Iris pigment epithelial cell (primary cell): ENCODE measurements at places on chromosomes 1 and 21.
A peak's percentile ranks its signal among the peaks of the same experiment; 100 is the strongest.

GRCh38 chr1:59104191-59104760, 192.6 kb upstream of the FGGY start:
- DNase-seq: no peak

DNA sequence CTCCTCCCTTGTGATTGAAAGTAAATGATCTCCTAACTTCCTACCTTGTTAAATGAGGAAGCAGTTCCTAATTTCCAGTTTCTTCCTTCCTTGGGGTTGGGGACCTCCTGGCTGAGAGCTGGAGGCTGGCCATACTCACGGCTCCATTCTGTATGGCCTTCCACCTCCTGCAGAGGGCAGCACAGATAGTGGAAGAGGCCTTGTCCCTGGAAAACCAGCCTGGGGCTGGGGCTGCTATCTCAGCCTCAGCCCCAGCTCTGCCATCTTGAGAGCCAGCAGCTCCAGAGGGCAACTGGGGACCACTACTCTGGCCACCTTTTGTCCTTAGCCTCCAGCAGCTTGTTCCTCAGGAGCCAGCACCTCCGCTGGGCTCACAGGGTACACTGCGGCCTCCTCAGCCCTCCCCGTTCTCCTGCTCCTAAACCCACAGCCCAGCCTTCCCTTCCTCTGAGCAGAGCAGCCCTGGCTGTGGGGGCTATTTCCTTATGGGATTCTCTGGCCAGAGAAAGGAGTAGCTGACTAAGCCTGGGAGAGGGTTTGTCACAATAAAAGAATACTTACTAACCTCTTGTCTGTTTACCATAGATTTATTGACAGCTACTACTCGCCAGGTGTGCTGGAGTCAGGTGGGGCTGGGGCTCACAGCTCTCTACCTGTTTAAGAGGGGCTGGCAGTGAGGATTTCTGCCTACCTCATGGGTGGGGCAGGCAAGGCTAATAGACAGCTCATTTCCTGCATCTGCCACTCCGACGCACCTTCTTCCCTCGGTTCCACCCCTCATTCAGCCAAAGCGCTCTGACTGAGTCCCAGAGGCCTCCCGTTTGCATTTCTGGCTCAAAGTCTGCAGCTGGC, 6.3 kb downstream of the TMEM234 start:
- peak; percentile 64 for DNase-seq

DNA sequence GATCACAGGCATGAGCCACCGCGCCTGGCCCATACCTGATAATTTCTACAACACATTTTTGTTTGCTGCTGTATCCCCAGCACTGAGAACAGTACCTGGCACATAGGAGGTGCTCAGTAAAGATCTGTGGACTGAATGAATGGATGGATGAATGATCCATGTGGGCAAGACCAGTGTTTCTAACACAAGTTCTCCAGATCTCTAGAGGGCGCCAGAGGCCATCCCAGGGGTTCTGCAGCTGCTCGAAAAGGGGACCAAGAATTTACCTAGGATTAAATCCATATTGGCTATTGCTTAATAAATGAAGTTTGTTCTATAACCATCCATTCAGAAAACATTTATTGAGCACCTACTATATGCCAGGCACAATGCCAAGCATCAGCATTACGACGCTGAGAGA, 167.7 kb downstream of the ACTL8 start:
- DNase-seq: peak; percentile 47

DNA sequence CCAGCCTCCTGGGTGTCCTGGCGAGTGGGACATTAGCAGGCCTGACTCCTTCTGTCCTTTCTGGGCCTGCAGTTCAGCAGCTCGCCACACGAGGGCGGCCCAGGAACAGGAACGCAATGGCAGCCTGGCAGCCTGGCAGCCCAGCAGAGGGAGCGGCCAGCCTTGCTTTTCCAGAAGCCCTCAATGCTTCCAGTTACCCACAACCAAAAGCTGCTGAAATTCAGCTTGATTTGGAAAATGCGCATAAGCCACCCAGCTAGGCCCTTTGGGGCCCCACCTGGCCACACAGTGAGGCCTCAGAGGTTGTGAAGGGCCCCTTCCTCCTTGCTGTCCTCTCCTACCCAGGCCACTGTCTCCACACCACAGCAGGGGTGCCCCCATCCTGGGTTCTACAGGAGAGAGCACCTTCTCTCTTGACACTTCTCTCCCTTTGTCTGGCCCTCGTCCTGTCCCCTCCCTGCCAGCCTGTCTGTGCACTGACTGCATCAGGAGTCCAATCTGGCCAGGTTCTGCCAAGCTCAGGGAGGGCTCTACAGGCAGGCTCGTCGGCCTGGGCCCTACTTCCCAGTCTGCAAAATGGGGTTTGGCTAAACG, 103.4 kb upstream of the VAMP3 start:
- DNase-seq: peak; percentile 72

DNA sequence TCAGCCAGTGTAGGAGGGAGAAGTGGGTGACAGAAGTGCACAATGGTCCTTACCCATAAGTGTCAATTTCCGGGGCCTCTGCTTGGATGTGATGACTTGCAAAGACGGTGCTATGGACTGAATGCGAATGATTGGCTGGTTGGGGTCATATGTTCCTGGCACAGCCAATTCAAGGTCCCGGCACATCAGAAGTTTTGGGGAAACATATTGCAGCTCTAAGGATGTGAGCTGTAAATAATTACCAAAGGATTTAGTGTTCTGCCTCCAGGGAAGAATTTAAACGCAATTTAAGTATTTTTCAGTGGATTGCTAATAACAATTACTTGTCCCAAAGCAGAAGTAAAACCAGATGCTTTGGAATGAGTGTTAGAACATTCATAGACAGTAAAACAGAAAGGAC, 26.9 kb upstream of the EXOSC10 start:
- no peak for DNase-seq
